NAMALWA (cell line): ENCODE measurements at places on chromosomes 2 and 18.

DNA sequence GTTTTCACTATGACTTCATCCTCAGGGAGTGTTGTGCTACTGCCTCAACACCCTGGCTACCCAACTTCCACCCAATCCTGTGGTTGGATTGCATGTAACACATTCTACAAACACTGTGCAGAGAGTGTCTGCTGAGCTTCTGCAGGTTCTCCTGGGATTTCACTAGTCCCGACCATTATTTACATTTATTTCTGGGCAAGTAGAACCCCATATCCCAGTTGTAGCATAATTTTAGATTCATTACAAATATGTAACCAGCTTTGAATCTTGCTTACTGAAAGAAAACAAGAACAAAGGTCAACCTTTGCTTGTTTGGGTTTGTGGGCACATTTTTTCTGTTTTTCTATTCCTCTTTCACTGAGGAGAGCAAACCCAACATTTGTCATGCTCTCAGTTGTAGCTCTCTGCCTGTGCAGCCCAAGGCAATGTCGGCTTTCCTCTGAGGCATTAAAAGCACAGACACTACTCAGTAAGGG, 2036.1 kb upstream of the LRRTM1 start:
- DNase-seq, result no peak

DNA sequence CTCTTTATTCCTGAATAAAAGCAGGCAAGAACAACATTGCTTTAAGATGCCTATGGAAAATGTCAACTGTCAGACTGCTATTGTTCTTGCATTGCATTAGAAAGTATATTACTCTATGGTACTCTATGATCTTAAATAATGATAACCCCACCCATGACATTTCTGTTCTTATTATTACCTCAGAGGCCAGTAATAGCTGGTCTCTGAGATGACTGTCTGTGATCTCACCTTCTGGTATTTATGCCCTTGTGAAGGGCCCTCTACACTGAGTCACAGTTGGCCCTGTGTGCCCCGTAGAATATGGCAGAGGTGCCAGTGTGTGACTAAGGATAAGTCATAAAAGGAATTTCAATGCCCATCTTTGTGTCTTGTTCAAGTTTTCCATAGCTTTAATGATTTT, 61.0 kb downstream of the SPP2 start:
- DNase-seq, result no peak

- DNase-seq, result no peak
Measured at GRCh38 chr2:190864375-190864774, 16.2 kb upstream of the GLS start.

DNA sequence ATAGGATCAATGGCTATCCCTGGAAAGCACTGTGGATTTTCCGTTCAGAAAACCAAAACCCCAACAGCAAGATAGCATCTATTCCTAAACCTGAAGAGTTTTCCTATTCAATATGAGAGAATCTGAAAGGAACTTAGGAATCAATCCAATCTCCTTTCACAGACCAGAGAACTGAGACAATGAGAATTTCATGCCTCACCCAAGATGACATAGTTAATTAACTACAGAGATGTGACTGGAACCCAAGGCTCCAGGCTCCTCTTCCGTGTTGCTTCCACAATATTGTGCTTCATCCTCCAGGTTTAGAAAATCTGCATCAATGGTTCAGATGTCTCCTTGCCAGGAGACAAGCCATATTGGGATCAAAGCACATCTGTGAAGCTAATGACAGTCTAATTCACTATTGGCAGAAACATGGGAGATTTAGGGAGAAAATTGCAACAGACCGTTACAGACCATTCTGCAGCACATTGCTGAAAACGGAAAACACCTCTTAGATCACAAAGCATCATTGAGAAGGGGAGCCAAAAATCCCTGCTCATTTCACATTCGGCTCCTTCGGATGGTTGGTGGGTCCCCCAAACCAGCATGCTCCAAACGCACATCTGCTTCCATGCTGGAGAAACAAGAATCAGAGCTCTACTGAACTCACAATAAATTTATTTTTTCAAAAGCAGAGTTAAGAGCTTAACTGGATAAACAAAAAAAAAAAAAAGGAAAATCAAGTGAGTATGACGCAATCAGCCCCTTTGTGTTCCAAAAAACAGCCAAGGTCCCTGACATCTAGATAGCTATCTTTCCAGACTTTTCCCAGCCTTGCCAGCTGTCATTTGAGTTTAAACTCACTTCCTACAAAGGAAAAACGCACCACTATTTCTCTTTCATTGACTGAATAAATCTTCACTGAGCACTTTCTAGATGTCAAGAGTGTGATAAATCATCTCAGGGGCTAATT, 290.3 kb downstream of the C1D start:
- no peak for DNase-seq

DNA sequence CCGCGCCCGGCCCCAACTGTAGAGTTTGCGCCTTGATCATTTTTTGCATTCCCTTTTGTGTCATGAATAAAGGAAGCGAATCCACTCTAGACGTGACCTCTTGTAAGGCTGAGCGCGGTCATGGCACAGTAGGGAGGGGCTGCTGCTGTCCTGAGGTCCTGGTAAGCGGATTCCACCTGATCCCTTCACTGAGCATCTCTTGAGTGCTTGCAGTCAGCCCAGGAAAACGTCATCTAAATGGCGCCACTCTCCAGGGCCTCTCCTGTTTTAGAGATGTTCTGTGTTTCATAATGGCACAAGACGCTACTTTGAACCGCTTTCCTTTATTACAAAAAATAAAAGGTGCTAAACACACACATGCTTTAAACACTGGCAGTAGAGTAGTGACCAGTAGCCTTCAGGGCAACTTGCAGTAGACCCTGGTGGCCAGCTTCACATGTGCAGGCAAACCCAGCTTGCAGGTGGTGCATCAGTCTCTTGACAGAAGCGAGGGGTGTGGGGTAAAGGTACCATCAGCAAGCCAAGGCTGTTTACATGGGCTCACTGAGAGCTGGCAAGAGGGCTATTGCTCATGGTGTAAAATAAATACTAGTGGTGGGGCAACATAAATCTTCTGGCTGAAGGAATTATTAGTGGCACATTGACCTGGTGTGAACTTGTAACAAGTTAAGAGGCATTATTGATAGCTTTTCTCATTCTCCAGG, 43.0 kb upstream of the ACKR3 start:
- DNase-seq, result no peak

- DNase-seq, result no peak
Measured at GRCh38 chr2:3838348-3838747, 135.0 kb downstream of the DCDC2C start.

- DNase-seq, result peak; percentile 76
Measured at GRCh38 chr2:70861777-70862625, 26.4 kb upstream of the CD207 start.

DNA sequence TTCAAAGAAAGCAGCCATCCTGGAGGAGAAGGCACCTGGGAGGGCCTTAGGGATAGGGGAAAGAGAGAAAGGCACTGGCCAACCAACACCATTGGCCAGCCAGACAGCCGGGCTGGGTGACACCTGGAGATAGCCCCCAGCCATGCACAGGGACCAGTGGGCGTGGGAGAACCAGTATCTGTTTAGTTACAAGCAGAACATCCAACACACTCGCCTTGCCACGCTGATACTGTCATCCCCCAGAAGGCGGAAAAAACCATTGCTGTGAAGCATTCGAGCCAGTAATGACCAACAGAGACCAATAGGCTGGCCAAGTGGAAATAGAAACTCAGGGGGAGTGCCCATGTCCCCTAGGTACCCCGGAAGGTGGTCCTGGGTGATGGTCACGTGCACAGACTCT, 15.5 kb downstream of the ASPRV1 start:
- DNase-seq, result no peak

- DNase-seq, result no peak
Measured at GRCh38 chr2:16683576-16683975, 17.9 kb upstream of the CYRIA start.

GRCh38 chr18:52254367-52254766, 85.6 kb upstream of the DCC start:
- no peak for DNase-seq

DNA sequence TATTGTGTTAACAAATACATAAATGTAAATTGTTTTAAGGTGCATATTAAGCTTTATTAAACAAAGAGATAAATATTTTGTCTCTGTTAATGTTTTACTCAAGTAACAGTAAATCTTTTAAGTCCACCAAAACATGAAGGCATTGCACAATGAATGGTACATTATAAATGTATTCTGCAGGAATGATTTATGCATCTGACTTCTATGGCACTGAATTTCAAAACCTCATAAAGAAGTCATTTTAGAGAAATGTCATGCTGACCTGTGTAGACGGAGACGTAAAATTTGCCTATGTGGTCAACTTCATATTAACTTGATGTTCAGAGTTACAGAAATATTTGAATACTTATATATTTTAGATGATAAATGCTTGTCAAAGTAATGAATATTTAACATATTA, 194.7 kb downstream of the BABAM2 start:
- DNase-seq, result no peak

- DNase-seq, result no peak
Measured at GRCh38 chr2:85705680-85706039, 11.5 kb downstream of the GNLY start.

DNA sequence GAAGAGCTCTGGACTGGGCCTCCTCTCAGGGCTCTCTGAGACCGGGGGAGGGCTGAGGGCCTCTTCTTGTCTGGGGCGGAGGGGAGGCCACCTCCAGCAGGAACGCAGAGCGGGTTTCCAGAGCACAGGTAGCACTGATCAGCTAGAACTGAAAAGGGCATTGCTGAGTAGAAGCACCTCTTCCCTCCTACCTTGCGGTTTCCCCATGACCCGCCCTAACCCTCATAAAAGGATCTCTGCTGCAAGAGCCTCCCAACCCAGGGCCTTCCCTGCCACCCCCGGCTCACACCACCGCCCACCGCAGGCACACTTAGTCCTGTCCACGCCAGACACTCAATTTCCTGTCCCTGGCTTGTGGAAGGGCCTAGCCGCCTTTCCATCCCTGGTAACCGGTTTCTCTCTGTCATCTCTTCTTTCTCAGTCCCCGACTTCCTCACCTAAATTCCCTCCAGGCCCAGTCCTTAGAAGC, 966 bp downstream of the ADCY3 start:
- peak; percentile 30 for DNase-seq

- no peak for DNase-seq
Measured at GRCh38 chr2:27993402-27993787, 102.9 kb downstream of the BABAM2 start.

- no peak for DNase-seq
Measured at GRCh38 chr2:75574106-75574505, 13.4 kb upstream of the EVA1A start.
